ENCODE measurements at places on chromosomes 1 and 21.

DNA sequence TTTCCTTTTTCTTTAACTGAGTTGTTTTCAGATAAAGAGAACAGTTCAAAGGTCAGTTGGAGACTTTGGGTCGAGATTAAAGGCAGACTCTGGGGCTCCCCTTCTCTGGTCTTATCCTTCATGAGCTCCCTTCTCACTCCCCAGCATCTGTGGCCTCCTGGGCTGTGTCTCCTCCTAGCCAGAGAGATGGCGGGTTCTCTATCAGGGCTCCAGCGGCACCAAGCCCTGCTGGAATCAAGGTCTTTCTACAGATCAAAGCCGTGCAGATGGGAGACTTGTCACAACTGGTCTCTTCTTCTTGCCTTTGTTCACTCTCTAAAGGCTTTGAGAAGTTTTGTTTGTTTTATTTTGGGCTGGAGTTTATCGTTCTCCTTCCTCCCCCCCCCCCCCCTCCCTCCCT is 373.7 kb upstream of the C1orf174 start:
- no peak for DNase-seq

GRCh38 chr1:6258675-6259074 is 2.2 kb downstream of the GPR153 start:
- DNase-seq: no peak

GRCh38 chr1:84644472-84644871 is 45.8 kb downstream of the SSX2IP start:
- no peak for DNase-seq

- DNase-seq: no peak
These were observed 85.3 kb downstream of the MAP3K21 start for GRCh38 chr1:233412812-233413211.

- peak; percentile 41 for DNase-seq
These were observed 2.7 kb downstream of the RORC start for GRCh38 chr1:151828921-151829320.

DNA sequence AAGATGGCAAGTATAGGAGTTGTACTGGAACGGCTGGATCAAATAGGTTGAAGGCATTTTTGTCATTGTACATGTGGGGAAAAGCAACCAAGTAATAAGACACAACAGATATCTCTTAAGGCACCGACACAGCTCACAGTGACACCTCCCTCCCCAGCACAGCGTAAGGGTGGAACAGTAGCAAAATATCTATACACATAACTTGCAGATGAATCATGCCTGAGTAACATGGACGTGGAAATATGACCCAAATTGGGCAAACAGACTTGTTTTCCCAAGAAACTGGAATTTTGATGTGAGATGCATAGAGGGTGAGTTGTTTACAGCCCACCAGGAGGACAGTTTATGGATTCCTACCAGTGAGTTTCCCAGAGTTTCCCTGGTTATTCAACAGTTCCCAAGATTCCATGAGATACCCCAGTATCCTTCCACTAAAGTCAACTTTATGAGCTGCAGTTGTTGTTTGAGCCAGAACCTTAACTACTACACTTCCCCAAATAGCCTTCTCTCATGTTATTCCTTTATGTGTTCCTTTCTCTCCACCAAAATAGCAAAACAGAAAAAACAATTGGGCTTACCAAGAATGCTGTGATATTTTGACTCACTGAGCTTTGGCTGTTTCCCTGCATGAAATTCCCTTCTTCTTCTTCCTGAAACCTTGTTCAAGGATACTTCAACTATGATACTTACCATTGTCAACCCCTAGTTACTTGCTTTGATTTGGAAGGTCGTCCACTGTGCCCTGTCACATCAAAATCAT is 7.1 kb upstream of the DR1 start:
- no peak for DNase-seq

- DNase-seq: no peak
These were observed 44.3 kb downstream of the LAMC2 start for GRCh38 chr1:183230413-183230812.

DNA sequence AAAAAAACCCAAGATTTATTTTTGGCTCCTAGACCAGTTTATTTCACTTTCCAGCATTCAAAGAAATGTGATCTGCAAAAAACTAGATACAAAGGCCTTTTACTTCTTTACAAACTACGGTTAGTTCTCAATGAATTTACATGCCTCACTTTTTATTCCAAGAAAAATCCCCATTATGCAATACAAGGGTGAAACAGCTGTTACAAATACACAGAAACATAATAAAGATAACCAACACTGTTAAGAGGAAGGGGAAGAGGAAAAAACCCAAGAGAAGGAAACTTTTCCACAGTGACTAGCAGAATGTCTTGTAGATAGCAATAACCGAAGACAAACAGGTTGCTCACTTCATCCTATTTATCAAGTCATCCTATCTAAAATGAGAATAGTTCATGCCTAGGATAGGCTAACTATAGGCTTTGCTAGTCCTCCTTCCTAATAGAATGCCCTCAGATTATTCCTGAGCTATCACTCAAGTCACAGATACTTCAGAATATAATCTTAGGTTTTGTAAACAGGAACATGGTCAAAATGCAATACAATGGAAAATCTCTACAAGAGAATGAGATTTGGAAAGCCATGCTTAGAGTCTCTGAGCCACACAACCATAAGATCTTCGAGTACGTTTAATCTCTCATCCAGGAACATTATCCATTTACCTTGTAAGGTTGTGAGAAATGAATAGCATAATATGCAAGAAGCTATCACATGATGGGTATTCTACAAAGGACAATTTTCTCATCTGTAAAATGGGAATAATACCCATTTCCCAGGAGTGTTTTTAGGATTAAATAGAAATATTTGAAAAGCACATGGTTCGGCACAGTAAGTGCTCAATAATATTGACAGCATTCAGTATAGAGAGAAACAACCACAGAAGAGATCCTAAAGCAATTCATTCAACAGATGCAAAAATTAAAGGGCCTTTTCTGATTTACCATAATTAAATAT is 5.4 kb downstream of the PNRC2 start:
- DNase-seq: no peak

- no peak for DNase-seq
These were observed 25.6 kb upstream of the DMBX1 start for GRCh38 chr1:46464013-46464548.

All from activated naive CD4-positive, alpha-beta T cell treated with anti-CD3 and anti-CD28 coated beads, Interleukin-2, amount 10 ng/mL, durations not matched to agents 7 days and 5 days (primary cell).